CD4-positive, alpha-beta T cell treated with Interleukin-6 for 4 hours (primary cell): ENCODE measurements at places on chromosomes 2 and 18.

DNA sequence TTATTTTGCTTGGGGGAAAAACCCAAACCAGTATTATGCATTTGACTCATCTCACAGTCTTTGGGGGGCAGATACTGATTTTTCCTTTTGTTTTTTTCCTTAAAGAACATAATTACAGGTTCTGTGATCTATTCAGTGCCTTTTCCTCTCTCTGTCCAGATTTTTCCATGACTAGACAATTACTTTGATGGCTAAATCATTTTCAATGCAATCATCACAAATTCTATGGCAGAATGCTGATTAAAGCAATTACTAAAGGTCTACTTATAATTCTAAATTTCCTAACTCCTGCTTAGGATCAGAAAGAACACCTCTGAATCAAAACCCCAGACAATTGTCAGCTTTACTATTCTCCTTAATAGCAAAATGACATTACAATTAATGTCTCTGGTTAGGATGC, 38.8 kb downstream of the POLR1A start:
- DNase-seq, result no peak

- DNase-seq, result no peak
Measured at GRCh38 chr2:141590620-141591019, 540.2 kb downstream of the LRP1B start.

GRCh38 chr18:49856496-49856895, 43.2 kb upstream of the ACAA2 start:
- no peak for DNase-seq

GRCh38 chr2:154381931-154382794, 316.3 kb upstream of the KCNJ3 start:
- DNase-seq, result no peak

DNA sequence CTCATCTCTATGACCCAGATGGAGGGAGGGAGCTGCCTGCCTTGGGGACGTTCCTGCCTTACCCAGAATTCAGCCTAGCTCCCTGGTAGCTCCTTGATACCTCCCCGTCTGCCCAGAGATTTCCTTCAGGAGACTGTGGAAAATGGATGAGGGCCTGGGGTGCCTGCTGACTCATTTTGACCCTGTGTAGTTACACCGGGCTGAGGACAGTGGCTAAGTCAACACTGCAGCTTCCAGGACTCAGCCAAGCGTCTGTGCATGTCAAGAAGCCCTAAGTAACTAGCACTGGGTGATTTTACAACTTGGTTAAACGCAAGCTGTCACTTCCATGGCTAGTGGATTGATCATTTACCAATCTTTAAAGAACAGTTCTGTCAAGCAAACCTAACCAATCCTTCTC, 23.3 kb upstream of the EPAS1 start:
- no peak for DNase-seq

DNA sequence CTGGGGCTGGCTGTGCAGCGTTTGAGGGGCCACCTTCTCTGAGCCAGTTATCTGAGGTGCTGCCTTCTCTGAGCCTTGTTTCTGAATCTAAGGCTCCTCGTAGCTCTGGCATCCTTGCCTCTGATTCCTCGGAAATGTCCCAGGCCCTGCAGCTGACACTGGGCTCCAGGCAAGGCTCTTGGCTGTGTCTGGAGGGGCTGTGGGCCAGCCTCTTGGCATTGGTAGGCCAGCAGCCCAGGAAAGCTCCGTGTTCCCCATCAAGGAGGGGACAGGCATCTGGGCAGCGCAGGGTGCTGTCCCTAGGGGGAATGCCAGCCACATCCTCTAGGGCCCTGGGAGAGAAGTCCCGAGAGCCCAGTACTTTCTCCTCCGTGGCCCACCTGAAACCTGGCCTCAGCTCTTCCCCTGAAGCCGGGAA, 40.7 kb upstream of the TAF1B start:
- no peak for DNase-seq

DNA sequence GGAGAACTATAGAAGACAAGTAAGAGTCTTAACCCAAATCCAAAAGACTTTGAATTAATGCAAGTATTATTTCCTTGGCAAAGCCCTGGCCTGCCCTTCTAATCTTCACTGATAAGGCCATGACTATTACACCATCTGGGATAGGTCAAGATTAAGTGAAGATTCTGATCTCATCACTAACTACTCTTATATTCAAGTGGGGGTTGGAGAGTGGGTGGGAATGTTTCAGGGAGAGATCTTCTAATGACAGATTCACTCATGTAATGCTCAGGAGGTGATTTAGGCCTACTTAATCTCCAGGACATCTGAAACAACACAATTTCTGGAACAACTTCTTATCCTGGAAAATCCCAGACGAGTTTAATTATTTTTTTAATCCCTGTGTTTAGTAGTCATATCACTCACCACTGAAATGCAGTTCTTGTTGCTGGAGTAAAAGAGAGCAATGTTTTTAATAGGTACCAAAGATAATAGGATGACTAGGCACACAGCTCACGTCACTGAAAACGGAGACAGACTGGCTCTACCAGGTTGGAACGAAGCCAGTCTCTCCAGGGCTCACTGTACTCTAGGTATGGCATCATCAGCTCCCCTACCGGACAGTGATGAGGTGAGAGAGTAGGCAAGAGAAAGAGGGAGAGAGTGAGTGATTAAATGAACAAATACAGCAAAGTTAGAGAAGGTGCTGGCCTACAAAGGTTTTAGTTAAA, 133.1 kb downstream of the NCKAP5 start:
- DNase-seq, result no peak

- DNase-seq, result no peak
Measured at GRCh38 chr2:240333985-240334384, 101.5 kb upstream of the GPC1 start.
